ENCODE measurements at places on chromosomes 2 and 18. TPM values are rescaled to one million over a fixed set of nuclear protein-coding genes. Genes with fewer than 3 reads are reported as not detected.

The CKAP2L gene
- 1.3 TPM for total RNA-seq

The IFIH1 gene
- 7.3 TPM for total RNA-seq

The CARF gene
- 6.5 TPM for total RNA-seq

The PARD3B gene
- total RNA-seq, result 13.6 TPM

The MPP4 gene
- 6.2 TPM for total RNA-seq

The TRIM54 gene
- total RNA-seq, result 0.10 TPM

The CAPN14 gene
- 0.26 TPM for total RNA-seq

The UNC80 gene
- not detected for total RNA-seq

The DES gene
- 3.0 TPM for total RNA-seq

The HOXD13 gene
- not detected for total RNA-seq

The FAM228B gene
- total RNA-seq, result 8.3 TPM

The SRD5A2 gene
- total RNA-seq, result not detected

The LRRC30 gene
- not detected for total RNA-seq

The CYS1 gene
- total RNA-seq, result 2.6 TPM

The TMEM182 gene
- total RNA-seq, result 3.7 TPM

The MYO5B gene
- total RNA-seq, result 0.07 TPM

The LBX2 gene
- 0.59 TPM for total RNA-seq

The UGT1A5 gene
- total RNA-seq, result not detected
